ENCODE measurements at places on chromosomes 11 and 22.
A peak's percentile ranks its signal among the peaks of the same experiment; 100 is the strongest.

GRCh38 chr22:32620992-32621391 is 146.4 kb downstream of the FBXO7 start:
- DNase-seq: no peak

DNA sequence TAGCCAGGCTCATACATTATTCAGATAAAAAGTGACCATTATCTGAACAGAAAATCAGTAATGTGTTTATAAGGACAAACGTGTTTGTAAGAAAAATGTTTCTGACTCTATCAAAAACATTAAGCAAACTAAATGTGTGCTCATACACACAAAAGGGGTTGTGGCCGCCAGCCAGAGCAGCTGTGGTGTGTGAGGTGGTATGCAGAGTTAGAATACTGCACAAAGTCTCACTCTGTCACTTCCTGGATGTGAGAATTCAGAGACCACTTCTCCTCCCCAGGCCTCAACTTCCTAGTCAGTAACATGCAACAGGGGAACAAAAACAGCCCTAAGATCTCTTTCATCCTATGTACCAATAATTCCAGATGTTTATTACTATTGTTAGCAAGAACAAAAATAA is 9.4 kb downstream of the OR5B21 start:
- DNase-seq: no peak

DNA sequence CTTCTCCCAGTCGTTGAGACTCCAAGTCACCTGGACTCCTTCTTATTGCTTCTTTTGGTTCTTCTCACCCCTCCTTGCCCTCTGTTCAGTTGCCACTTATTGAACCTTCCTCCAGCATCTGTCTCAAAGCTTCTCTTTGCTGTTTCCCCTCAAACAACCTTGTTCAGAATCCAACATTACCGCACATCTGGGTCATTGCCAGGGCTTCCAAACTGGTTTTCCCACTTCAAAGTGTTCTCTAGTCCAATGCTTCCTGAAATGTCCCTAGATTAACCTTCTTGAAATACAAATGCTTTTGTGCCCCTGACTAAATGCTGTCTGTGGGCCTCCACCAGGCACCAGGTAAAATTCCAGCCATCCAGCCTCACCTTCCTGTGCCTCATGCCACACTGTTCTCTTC is 100.8 kb upstream of the TTC12 start:
- DNase-seq: no peak

- peak; percentile 50 for DNase-seq
Measured at GRCh38 chr11:416051-416756, 1.4 kb upstream of the SIGIRR start.

GRCh38 chr11:64499261-64500004 is 91.6 kb upstream of the SLC22A12 start:
- DNase-seq: no peak

GRCh38 chr11:19742588-19743292 is 30.1 kb downstream of the NAV2 start:
- peak; percentile 89 for DNase-seq

- no peak for DNase-seq
Measured at GRCh38 chr11:34313099-34313517, 44.7 kb downstream of the ABTB2 start.

- no peak for DNase-seq
Measured at GRCh38 chr11:41982276-41982675, 522.8 kb upstream of the LRRC4C start.

Data from HT-29 (cell line).